Naive thymus-derived CD8-positive, alpha-beta T cell (primary cell): ENCODE measurements at places on chromosomes 3 and 15. TPM values are rescaled to one million over a fixed set of nuclear protein-coding genes. Genes with fewer than 3 reads are reported as not detected.

LIPH gene
- not detected for polyA plus RNA-seq

OTOL1 gene
- polyA plus RNA-seq = not detected

CYP8B1 gene
- not detected for polyA plus RNA-seq

MORF4L1 gene
- 311 TPM for polyA plus RNA-seq

GRCh38 chr15:58357529-58358476 is 74.0 kb upstream of the LIPC start:
- no peaks in the 10 kb centered on the region for H3K27me3 ChIP-seq
- H3K4me1 ChIP-seq = peaks cover 34% of the 10 kb centered on the region
- H3K36me3 ChIP-seq = no peaks in the 10 kb centered on the region
- H3K4me3 ChIP-seq = peak overlapping the region; percentile 48
- peak; percentile 40 for DNase-seq
- peak overlapping the region; percentile 90 for H3K27ac ChIP-seq

DNA sequence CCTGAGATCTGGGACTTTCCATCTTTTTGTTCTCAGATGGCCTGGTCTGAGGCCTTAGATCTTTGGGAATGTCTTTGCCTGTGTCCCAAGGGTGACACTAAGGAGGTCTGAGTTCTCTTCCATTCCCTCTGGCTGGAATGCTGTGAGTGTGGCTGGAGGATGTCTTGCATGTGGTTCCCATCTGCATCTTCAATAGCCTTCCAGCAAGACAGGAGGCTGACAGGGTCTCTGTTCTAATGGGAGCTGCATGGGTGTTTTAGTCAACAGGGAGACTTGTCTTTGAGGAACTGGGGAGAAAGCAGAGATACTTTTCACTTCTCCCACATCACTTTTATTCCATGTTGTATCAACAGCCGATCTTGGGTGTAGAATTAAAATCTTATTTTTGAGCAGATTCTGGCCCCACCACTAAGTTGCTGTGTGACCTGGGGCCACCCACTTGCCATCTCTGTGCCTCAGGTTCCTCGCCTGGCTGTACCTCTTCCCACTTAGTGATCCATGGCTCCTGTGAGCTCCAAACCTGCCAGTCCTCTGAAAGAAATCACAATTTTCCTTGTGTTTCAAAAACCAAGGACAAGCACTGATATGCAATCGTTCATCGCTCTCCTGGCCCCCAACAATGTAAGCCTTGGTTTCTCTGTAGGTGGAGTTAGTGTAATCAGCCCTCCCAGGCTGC is 75.2 kb downstream of the LSM3 start:
- no peak overlapping the region for H3K4me3 ChIP-seq
- H3K36me3 ChIP-seq = no peaks in the 10 kb centered on the region
- H3K27ac ChIP-seq = no peak overlapping the region
- H3K4me1 ChIP-seq = no peaks in the 10 kb centered on the region

- no peak overlapping the region for H3K27ac ChIP-seq
- DNase-seq = no peak
- H3K4me1 ChIP-seq = no peaks in the 10 kb centered on the region
- no peaks in the 10 kb centered on the region for H3K36me3 ChIP-seq
- H3K4me3 ChIP-seq = no peak overlapping the region
Measured at GRCh38 chr3:30007668-30008067, 598.7 kb upstream of the TGFBR2 start.

GRCh38 chr3:138941259-138941885 is 5.6 kb downstream of the FOXL2 start:
- DNase-seq = no peak
- H3K4me3 ChIP-seq = no peak overlapping the region
- H3K27me3 ChIP-seq = peaks cover 86% of the 10 kb centered on the region
- no peak overlapping the region for H3K27ac ChIP-seq
- H3K4me1 ChIP-seq = peaks cover 55% of the 10 kb centered on the region

GRCh38 chr3:24686808-24687207 is 192.2 kb upstream of the THRB start:
- H3K4me1 ChIP-seq = peaks cover 2% of the 10 kb centered on the region
- no peak overlapping the region for H3K4me3 ChIP-seq
- H3K27me3 ChIP-seq = no peaks in the 10 kb centered on the region
- no peaks in the 10 kb centered on the region for H3K36me3 ChIP-seq
- no peak overlapping the region for H3K27ac ChIP-seq

GRCh38 chr15:57245130-57245529 is 131.2 kb upstream of the CGNL1 start:
- H3K27me3 ChIP-seq = no peaks in the 10 kb centered on the region
- H3K4me3 ChIP-seq = no peak overlapping the region
- no peak overlapping the region for H3K27ac ChIP-seq
- DNase-seq = no peak
- H3K4me1 ChIP-seq = no peaks in the 10 kb centered on the region
- peaks cover 25% of the 10 kb centered on the region for H3K36me3 ChIP-seq

GRCh38 chr15:63234451-63234870 is 42.9 kb upstream of the APH1B start:
- H3K4me1 ChIP-seq = peaks cover 59% of the 10 kb centered on the region
- H3K4me3 ChIP-seq = no peak overlapping the region
- no peak for DNase-seq
- H3K27ac ChIP-seq = peak overlapping the region; percentile 65

DNA sequence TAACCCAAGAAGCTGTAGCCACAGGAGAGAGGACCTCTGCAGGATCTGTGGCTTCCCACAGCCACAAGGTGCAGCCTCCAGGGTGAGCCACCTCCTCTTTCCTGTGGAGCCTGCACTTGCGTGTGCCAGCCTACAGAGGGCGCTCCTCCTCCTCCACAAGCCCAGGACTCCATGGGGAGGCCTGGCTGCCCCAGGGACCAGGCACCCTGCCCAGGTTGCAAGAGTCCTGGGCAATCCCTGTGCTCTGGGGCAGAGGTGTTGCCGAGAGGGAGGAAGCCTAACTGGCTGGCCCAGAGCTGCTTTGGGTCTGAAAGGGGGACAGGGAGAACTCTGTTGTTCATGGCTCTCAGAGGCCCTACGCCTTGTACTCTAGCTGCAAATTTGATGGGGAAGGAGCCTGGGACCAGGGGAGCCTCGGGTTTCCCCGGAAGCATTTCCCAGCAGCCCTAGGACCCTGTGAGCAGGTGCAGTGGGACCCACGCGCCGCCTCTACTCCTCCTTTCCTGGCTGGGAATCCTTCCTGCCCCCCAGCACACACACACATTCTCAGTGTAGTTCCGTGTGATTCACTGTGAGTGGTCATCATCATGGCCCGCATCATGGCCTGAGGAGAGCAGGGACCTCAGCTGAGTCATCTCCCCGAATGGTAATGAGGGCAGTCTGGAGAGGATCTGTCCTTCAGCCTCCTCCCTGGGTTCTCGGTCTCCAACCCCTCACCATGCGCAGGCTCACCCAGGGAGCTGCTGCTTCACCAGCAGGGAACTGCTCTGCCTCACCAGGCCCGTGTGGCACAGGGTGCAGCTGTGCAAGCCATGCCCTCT is 24.3 kb downstream of the TBC1D21 start:
- no peaks in the 10 kb centered on the region for H3K4me1 ChIP-seq
- H3K36me3 ChIP-seq = no peaks in the 10 kb centered on the region
- no peak for DNase-seq
- no peaks in the 10 kb centered on the region for H3K27me3 ChIP-seq

DNA sequence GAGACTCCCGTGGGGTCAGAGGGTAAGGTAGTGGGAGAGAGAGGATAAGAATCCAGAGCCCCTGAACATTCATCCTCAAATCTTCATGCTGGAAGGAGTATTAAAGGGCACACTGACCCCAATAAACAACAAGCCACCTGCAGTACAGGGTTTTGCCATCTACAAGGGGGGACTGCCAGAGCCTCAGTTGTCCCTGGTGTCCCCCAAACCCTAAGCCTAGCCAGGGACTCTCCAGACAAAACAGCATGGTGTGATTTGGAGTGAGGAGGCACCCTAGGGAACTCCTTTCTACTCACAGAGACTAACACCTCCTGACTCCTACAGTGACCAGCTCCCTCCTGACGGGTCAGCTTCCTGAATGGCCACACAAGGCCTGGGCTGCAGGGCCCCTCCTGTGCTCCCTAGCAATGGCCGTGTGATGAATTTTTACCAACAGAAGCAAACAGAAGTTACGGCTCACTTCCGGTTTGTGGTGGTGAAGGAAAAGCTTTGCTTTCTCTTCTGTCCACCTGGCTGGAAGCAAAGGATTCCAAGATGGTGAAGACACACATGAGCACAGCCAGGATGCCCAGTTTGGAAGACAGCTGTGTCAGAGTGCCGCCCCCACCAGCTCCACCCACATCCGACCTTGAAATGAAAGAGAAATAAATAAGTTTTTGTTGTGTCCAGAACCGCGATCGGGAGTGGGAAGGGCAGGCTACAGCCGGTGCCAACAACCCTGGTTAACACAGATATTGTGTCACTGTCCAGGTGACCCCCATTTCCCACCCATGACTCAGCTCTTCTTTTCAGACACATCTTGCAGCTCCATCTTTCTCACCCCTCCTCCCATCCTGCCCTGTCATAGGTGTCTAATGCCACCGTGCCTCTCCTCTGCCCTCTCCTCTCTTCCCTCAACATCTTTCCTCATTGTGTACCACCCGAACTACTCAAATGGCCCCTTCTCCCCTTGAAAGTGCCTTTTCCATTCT is 69.6 kb upstream of the ATP13A3 start:
- H3K27ac ChIP-seq = peak overlapping the region; percentile 63
- peaks cover 2% of the 10 kb centered on the region for H3K27me3 ChIP-seq
- H3K36me3 ChIP-seq = no peaks in the 10 kb centered on the region
- H3K4me1 ChIP-seq = peaks cover 4% of the 10 kb centered on the region
- DNase-seq = no peak
- H3K4me3 ChIP-seq = peak overlapping the region; percentile 57
